Myocyte (in vitro differentiated cells): ENCODE measurements at places on chromosomes 1 and 21.

- DNase-seq = peak; percentile 61
Measured at GRCh38 chr1:181479137-181479745, 4.1 kb upstream of the CACNA1E start.

- no peak for DNase-seq
Measured at GRCh38 chr1:160083968-160084770, 2.8 kb downstream of the KCNJ9 start.

DNA sequence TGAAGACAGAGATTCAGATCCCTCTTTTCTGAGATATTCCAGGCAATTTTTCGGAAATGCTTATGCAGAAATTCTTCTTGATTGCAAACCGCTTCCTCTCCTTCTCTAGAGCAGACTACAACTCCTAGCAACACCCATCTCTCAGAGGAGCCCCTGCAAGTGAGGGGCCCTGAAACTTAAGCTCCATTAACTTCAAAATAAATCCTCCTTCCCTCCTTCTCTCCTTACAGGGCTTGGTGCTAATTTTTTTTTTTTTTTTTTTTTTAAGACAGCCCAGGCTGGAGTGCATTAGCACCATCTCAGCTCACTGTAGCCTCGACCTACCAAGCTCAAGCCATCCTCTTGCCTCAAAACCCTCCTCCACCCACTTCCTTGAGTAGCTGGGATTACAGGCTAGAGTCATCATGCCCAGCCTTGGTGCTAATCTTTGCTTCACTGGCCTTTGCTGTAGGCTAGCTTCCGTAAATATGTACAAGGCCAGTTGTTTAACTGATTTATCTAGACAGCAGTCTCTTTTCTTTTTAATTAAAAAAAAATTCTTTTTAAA, 30.2 kb upstream of the SFPQ start:
- no peak for DNase-seq

- DNase-seq = peak; percentile 71
Measured at GRCh38 chr1:65066766-65067490, 81.1 kb upstream of the AK4 start.

GRCh38 chr1:231774719-231775335, 148.2 kb downstream of the DISC1 start:
- no peak for DNase-seq

GRCh38 chr1:224644553-224645154, 28.5 kb downstream of the CNIH3 start:
- DNase-seq = peak; percentile 69

GRCh38 chr1:22677931-22678896, 25.2 kb downstream of the C1QB start:
- DNase-seq = no peak

GRCh38 chr1:106278716-106279115, 777.8 kb upstream of the PRMT6 start:
- no peak for DNase-seq

- no peak for DNase-seq
Measured at GRCh38 chr1:107158496-107158895, 17.7 kb downstream of the NTNG1 start.
